Ovary (tissue), 10 donors: ENCODE measurements at places on chromosomes 3 and 15. TPM values are rescaled to one million over a fixed set of nuclear protein-coding genes. Genes with fewer than 3 reads are reported as not detected.

- no peak for DNase-seq
Observed at GRCh38 chr3:51946796-51947195, 4.6 kb downstream of the PARP3 start.

DNA sequence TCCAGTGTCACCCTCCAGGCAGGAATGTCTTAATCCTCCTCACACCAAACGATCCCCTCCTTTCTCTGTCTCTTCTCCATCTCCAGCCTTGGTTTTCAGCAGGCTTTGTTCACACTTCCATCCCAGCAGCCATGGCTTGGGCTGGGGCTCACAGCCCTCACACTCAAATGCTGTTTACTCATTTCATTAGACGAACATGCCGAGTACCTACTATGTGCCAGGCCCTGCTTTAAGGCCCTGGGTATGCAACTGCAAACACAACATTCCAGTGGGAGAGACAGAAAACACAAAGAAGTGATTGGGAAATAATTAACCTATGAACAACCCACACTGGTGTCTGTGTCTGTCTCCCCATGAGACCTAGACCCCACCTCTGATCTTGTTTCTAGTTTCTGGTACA lies 43.9 kb downstream of the LYZL4 start:
- DNase-seq: no peak

GRCh38 chr3:104740874-104741379 lies 625.8 kb upstream of the ALCAM start:
- DNase-seq: no peak

- no peak for DNase-seq
Observed at GRCh38 chr15:30924353-30924752, 20.6 kb downstream of the FAN1 start.

- DNase-seq: no peak
Observed at GRCh38 chr3:158568784-158569183, 2.2 kb upstream of the MLF1 start.

- DNase-seq: no peak
Observed at GRCh38 chr3:154973851-154974250, 106.3 kb upstream of the MME start.

- DNase-seq: no peak
Observed at GRCh38 chr3:134364936-134365765, 9.1 kb downstream of the AMOTL2 start.

DNA sequence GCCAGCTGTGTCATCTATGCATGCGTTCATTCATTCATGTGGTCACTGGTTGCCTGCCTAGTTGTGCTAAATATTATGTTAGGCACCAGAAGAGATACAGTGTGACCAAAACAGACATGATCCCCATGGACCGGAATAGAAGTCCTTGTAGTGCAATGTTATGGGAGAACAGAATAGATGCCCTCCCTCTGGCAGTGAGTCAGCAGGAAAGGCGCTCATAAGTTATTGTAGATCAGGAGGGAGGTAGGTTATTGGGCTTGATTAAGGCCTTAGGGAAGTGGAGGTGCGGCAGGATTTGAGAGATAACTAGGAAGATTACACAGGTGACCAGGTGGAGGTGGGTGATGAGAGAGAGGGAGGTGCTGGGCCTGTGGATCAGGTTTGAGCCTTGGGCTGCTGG lies 5.2 kb downstream of the MCTP2 start:
- no peak for DNase-seq

DNA sequence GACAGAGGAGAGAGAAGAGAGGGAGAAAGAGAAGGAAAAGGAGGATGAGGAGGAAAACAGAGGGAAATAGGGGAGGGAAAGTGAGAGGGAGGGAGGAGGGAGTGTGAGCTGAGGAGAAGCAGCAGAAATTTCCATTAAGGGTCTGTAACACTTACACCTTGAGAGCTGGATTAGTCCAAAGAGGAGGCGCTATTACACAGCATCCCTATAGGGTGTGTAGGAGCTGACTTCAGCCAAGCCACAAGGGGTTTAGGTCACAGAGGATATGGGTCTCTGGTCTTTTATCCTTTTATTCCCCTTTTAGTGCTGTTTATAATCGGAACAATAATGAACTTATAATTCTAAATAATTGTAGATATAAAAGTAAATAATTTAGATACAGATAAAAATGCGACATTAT lies 230.4 kb downstream of the GABRG3 start:
- DNase-seq: no peak

DNA sequence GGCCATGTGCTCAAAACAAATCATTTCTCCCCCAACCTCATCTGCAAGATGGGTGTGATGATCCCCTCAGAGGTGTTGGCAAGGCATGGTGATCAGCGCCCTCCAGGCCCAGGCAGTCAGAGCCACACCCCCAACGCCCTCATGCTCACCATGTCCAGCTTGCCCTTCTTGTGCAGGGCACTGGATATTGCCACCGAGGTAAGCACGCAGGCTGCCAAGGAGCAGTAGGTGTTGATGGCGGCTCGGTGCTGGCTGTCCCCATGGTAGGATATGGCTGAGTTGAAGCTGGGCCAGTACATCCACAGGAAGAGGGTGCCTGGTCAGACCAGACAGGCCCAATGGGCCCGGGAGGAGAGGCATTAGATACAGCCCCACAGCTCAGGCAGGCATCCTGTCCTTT lies 17.2 kb downstream of the RHCG start:
- no peak for DNase-seq

- no peak for DNase-seq
Observed at GRCh38 chr15:98694161-98694560, 45.8 kb downstream of the IGF1R start.

DNA sequence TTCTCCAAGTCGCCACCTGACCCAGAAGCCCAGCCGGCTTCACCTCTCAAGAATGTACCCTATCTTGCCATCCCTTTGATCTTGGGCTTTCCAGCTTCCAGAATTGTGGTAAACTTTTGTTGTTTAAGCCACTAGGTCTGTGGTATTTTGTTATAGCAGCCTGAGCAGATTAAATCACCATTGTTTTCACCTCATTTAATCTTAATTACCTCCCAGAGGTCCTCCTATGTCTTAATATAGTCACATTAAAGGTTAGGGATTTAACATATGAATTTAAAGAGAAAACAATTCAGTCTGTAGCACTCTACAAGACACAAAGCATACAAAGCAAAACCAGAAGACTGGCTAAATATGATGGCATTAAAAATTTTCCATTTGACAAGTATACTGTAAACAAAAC lies 123.4 kb upstream of the CADM2 start:
- DNase-seq: no peak

- no peak for DNase-seq
Observed at GRCh38 chr3:38648024-38648658, 1.3 kb downstream of the SCN5A start.

GRCh38 chr15:37253877-37254276 lies 153.5 kb upstream of the MEIS2 start:
- DNase-seq: no peak

DNA sequence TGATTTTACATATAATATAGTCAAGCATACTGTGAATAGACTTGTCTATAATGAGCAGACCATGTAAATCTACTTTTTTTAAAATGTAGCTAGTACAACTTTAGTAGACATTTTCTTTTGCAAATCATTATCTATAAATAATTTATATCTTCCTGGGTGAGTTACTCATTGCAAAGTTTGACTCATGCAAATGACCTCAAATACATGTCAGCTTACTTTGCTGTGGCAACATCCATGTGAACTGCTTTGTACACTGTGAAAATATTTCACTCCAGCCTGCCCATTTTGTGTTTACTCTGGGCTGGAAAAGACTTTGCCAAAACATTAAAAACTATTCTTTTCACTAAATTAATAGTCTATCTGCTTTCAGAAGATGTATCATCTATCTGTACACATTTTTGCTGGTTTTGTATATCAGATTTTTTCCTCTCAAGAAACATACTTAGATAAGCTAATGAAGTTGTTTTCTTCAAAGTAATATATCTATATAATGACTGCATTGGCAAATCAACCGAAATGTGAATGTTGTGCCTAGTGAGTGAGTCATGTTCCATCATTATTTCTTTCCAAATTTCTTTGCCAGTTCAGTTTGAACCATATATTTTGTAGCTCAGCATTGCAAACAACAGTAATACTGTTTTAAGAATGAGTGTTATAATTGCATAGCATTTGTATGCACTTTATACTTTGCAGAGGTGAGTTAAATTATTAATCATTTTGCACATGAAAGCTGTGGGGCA lies 26.5 kb downstream of the IGSF10 start:
- DNase-seq: no peak

DNA sequence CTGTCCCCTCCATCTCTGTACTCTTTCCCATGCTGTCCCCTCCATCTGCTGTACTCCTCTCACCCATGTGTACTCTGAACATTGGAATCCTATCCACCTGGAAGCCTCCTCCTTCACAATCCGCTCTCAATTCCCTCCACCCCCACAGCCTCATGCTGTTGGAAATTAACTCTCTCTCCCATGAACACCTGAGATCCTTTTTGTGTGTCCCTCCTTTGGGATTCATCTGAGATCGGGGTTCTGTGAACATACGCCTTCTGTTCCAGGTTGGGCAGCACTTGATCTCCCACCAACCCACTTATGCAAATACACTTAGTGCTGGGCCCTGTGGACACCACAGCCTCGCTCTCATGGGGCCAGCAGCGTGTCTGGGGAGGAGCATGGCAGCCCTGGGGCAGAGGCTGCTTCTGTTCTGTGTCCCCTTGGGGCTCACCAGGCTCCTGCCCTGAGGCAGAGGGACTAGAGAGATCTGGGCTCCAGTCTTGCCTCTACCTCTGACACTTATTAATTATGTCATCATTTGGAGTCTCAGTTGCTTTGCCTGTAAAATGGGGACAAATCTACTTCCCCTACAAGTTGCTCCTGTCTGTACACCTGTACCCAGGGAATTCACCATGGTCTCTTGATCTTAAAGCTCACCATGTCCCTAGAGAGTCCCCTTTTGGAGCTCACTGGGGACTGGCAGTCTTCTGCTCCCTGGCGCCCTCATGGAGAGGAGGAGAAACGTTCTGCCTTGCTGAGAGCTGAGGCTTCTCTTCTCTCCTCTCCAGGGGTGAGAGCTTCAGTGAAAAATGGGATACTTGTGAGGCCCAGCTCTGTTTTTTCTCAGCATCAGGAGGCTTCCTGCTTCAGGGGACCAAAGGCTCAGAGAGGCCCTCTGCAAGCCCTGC lies 42.7 kb downstream of the ITGA11 start:
- DNase-seq: peak; percentile 6

GRCh38 chr3:150495563-150496168 lies 50.6 kb downstream of the SERP1 start:
- no peak for DNase-seq

DNA sequence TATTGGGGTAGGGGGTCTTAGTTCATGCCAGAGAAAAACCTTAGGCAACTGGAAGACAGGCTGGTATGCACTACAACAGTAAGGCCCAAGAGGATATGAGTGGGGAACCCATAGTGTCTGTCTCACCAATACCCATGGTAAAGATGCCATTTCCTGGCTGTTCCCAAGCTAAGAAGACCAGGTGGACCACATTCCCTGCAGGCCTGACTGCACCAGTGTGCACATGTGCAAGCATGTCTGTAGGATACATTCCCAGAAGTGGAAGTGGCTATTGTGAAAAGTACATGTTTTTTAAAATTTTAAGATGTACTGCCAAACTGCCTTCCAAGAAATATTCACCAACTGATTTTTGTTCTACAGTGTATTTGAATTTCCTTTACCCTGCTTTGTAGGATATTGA lies 207.3 kb upstream of the CTNNB1 start:
- DNase-seq: no peak

DNA sequence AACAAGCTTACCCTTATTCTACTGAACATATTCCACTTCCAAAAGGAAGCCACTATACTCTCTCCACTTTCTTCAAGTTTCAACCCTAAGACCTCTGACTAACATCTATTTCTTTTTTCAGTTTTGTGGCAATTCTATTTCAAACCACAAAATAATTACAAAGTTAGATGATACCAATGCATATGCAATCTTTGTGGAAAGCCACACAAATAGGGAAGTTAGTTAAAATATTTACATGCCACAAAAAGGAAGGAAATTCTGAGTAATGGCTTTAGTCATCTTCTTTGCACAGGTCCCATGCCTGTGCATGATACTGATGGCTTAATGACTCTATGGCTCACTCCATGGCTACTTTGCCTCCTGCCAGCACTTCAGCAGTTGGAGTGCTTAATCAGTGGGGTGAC lies 57.0 kb upstream of the MCTP2 start:
- no peak for DNase-seq

DNA sequence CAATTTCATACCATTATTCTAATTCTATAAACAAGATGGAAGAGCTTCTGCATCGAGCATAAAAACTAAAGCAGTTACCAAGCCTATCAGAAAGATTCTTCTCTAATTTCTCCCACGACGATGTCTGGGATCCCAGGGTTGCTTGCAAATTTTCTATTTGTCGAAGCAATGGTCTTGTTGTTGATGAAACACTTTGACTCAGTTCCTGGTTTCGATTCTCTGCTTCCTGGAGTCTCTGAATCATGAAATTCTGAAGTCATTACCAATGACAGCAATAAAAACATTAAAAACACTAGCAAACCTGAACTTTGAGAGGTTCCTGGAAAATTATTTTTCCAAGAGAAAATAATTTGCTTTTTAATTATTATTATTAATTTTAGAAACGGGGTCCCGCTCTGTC lies 18.7 kb downstream of the TMF1 start:
- no peak for DNase-seq

DNA sequence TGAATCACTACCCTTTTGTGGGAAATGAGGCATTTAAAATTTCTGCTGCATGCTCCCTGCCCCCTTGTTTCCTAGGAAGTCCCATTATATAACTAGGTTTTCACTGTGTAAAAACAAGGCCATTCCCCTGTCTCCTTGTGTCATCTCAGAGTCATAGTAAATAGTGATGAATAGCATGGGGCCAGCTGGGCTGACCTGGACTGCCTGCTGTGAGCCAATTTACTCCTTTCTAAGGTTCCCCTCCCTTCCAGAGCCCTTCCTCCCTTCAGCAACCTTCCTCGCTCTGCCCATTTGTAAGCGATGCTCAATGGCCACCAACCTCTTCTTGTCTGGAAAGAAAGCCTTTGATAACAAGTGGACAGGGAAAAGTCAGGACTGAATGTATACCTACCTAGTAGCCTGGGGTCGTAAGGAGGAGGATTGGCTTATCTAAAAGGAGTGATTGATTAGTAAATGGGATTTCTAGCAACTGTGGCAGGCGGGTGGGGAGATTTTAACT lies 11.7 kb downstream of the ITGA11 start:
- no peak for DNase-seq

GRCh38 chr3:126267169-126267975 lies 87.0 kb upstream of the ALDH1L1 start:
- peak; percentile 82 for DNase-seq

MST1R gene
- polyA plus RNA-seq: 0.98 TPM

P2RY1 gene
- 4.1 TPM for polyA plus RNA-seq

RHCG gene
- not detected for polyA plus RNA-seq

ITIH4 gene
- polyA plus RNA-seq: 14.2 TPM

RRP9 gene
- 16.2 TPM for polyA plus RNA-seq

ITGA11 gene
- polyA plus RNA-seq: 34.5 TPM

IL17RC gene
- 34.1 TPM for polyA plus RNA-seq

PROK2 gene
- 0.45 TPM for polyA plus RNA-seq

RPL39L gene
- 6.9 TPM for polyA plus RNA-seq

CPA3 gene
- 22.2 TPM for polyA plus RNA-seq

SCN11A gene
- polyA plus RNA-seq: 0.30 TPM

NXPE3 gene
- polyA plus RNA-seq: 7.1 TPM

C3orf20 gene
- 0.08 TPM for polyA plus RNA-seq
